ENCODE measurements at places on chromosomes 1 and 21.

- DNase-seq, result peak; percentile 40
These were observed 41.0 kb upstream of the HAO2 start for GRCh38 chr1:119327450-119328155.

GRCh38 chr21:14630556-14631069 lies 84.5 kb upstream of the SAMSN1 start:
- DNase-seq, result no peak

DNA sequence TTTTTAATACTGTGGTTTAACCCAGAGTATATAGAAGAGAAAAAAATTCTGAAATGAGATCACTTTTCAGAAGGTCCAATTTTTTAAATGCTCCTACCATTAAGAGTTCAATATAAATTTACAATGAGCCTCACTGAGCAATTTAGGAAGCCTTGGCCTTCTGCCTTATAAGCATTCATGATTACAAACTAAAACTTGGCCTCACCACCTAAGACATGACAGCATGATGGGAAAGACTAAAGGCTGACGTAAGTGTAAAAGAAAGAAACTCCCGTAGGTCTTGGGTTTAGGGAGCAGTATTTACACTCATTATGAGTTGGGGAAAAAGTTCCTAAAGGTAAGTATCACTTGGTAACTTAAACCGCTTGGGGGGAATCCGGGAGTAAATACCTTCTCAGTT lies 70.7 kb upstream of the ESRRG start:
- no peak for DNase-seq

DNA sequence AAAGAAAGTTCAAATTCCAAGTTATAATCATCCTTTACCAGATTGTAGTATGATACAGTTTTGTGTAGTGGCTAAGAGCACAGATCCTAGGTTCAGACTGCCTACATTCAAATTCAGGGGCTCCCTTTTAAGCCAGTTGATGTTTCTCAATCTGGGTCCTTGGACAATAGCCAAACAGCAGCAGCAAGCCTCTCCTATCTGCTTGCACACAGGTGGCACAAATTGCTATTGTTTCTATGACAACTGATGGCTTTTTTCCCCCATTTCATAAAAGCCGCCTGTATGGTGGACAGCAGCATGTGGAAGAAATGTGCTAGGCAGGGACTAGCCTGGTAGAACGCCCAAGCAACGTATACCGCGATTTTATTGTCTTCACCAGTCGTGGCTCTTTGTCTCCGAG lies 76.5 kb downstream of the S1PR1 start:
- no peak for DNase-seq

DNA sequence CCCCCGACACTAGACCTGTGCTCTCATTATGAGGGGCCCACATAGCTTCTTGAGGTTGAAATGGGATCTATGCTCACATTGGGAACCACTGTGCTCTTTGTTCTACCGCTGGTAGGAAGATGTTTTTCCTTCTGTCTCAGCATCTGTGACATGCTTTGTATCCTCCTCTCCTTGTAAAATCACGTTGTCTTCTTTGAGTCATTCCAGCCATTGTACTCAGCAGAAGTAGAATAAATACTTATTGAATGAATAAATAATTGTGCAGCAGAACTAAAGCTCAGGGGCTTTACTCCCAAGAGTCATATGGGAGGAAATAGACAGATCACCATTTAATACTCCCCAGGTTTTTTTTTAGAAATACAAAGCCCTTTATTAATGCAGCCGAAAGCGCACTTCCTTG lies 66.3 kb upstream of the EDEM3 start:
- DNase-seq, result no peak
